ENCODE measurements at places on chromosomes 7 and 10.

- DNase-seq: no peak
Measured at GRCh38 chr10:128144547-128144946, 18.3 kb upstream of the MKI67 start.

DNA sequence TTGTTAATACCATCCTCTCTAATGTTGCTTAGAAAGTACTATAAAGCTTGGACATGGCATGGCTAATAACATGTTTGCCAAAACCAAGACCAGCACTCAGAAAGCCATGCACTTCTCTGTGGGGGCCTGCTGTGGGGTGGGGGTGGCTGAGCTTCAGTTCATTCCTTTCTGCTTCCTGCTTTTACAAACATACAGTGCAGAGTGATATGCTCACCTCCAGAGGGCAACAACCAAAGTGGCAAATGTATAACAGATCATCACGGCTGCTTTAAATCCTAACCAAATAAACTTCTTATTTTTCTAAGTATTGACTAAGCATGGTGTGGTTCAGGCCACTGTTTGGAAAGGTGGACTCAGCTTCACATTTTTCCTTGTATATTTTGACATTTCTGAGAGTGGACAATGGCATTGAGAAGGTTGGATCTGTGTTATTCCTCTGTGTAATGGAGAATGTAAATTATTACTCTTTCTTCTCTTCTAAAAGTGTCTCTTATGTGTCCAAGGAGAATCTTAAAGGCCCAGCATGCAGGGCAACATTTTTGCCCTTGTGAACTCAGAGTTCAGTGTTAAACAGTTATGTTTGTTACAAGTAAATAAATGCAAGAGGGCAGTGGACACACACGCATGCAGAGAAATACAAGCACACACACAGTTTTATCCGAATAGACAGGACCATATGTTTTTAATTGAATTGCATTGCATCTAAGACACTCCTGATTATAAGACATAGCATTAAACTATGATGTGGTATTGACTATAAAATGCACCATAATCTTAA, 186.1 kb downstream of the HERPUD2 start:
- DNase-seq: no peak

GRCh38 chr7:138882249-138882648, 84.3 kb upstream of the ATP6V0A4 start:
- no peak for DNase-seq

DNA sequence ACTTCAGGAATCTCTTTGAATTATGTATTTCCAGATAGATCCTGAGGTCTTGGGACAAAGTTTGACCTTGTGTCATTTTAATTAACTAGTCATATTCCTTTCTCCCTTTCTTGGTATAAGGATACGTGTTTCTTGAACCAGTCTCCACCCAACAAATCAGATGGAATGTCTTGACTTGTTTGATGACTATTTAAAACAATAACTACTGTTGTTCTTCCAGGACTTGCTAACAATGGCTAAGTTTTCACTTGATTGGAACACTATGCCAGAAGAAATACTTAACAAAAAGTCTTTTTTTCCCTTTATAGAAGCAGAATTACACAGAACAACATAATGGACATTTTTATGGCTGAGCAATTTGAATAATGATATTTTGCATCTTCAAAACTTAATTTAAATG, 43.0 kb upstream of the WIPF3 start:
- no peak for DNase-seq

DNA sequence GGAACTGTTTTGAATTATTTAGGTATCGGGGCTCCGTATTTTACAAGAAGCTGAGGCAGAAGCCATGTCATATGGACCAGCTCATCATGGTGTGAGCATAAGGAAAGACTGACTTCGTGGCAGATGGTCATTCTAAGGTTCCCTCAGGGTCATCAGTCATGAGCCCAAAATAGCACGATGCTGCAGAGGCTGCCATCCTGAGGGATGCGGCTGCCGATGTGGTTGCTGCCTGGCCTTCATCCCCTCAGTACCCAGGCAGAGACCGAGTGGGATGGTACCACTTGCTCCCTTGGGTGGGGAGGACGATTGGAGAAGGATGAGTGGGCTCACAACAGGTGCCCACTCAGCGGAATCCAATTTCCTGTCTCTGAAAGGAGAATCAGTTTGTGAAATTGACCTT, 490.3 kb downstream of the SDK1 start:
- DNase-seq: no peak

GRCh38 chr7:142566271-142566670, 183.0 kb upstream of the PRSS1 start:
- DNase-seq: no peak

GRCh38 chr7:24130631-24131030, 153.4 kb upstream of the NPY start:
- DNase-seq: no peak

DNA sequence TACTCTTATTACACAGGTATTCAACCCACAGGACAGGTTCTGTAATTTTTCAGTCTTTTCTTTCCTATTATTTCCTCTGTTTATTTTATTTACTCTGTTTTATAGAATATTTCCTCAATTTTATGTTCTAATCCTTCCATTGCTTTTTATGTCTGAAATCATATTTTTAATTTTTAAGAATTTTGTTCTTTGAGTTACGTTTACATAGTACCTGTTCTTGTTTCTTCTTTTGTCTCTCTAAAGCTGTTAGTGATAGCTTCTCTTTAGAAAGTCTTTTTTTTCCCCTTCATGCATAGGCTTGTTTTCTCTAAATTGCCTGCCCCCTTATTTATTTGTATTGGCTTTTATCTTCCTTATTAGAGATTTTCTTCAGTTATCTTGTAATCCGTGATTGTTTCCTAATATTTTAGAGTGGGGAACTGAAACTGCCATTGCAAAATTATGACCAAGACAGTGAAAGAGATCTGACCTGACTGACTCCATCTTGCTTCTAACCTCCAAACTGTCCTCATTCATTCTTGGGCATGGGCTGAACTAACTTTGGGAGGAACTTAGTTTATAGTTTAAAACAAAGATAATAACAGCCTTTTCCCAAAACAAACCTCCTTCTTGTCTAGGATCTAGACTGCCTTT, 187.6 kb downstream of the PFKFB3 start:
- no peak for DNase-seq

GRCh38 chr10:7302930-7303557, 107.8 kb downstream of the SFMBT2 start:
- no peak for DNase-seq

GRCh38 chr7:106613848-106614560, 47.0 kb downstream of the CCDC71L start:
- DNase-seq: peak; percentile 61

GRCh38 chr10:35795131-35795824, 153.2 kb upstream of the FZD8 start:
- DNase-seq: no peak

- DNase-seq: peak; percentile 90
Measured at GRCh38 chr7:55308186-55308929, 56.8 kb upstream of the LANCL2 start.

DNA sequence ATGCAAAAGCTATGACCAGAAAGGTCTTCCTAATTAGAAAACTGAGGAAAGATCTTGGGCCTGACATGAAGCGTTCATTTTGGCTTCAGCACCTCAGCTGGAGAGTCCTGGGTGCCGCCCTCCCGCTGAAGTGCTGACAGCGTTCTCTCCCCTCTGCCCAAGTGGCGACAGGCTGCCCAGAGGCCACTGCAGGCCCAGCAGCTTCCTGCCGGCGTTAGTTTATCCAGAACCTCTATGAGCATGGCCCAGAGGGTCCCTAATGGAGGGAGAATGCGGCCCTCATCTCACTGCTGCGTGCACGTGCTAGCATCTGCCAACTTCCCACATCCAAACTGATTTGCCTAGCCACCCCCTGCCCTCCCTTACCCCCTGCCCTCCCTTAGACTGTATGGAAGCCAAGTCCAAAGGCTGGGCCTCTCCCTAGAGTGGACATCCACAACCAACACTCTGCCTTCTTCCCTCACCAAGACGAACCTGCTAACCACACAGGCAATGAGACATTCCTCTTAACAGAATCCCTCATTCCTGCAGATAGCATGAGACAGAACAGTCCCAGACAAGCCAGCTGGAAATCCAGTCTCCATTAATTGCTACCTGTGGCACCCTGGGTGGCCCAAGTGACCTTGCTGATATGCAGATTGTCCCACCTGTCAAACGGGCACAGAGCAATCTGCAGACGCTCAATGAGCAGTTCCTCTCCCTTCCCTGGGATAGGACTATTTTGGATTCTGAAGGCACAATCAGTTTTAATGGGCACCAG, 108.4 kb downstream of the C10orf90 start:
- no peak for DNase-seq

DNA sequence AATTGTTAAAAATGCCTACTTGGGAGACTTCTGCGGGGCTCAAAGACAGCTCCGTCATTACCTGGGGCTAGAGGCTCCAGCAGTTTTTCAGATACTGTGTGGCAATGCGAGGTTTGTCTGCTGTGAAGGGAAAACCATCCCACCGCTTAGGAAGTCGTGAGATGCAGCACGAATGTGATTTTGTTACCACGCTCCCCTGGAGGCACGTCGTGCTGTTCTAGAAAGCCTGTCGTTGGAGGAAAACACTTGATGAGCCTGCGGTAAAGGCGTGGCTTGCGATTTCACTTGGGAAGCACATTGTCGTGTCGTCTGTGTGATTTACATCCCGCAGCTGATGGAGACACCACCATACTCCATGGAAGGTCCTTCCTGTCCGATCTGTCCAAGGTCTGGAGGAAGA, 39.3 kb downstream of the CAMK1D start:
- DNase-seq: no peak

DNA sequence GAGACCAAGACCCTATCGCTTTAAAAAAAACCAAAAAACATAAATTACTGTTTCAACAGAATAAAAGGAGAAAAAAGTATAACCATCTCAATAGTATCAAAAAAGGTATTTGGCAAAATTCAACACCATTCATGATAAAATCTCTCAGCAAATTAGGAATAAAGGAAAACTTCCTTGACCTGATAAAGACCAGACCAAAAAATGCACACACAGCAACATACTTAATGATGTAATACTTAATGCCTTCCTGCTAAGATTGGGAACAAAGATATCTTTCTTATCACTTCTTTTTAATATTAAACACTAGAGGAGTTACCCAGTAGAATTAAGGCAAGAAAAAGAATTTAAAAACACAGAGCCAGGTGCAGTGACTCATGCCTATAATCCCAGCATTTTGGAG, 79.3 kb downstream of the CNOT4 start:
- no peak for DNase-seq

GRCh38 chr10:29643771-29644501, 9.2 kb upstream of the SVIL start:
- no peak for DNase-seq

GRCh38 chr10:112045938-112046337, 137.6 kb downstream of the GPAM start:
- DNase-seq: no peak

DNA sequence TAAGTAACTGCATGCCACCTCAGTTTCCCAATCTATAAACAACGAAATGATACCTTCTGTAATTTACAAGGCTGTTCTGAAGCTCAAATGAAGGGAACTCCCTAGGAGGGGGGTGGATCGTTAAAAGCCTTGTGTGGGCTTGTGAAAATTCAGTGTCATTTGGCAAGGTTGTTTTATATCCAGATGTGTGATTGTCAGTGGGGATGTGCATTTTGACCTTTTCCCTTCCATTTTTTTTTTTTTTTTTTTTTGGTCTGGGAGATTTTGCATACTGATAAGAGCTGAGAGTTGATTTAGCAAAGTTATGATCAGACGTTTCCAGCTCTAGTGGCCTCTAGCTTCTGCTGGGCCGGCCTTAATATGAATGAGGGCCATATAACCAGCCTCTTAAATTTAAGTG, 22.8 kb downstream of the CREB5 start:
- no peak for DNase-seq

DNA sequence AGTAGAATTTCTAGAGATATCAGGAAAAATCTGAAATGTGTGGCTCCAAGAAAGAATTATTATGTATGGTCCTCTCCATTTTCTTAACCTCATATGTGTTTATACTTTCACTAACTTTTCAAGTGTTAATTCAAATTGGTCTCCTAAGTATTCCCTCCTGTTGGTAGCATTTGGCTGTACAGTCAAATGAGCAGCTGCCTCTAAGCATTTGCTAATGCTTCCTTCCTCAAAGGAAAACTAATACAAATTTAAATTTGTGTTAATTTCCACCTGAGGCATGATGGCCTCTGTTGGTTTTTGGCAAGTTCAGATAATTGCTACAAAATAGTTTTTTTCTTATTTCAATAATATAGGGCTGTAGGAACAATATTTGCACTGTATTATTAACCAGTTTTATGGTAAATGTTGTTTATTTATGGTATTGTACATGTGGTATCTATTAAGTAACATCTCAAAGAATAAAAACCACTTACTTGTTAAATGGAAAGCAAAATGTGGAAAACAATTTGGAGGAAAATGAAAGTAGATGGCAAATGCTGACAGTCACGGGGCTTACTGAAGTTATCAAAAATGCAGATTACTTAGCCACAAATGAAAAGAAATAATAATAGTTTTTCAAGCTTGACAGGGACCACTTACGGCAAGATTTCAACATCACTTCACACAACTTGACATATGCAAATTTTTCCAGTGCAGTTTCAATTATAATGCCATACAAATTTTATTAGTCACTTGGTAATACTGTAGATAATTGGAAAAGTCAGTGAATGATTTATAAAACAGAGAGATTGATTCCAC, 299.3 kb upstream of the MEOX2 start:
- DNase-seq: no peak

- DNase-seq: peak; percentile 87
Measured at GRCh38 chr10:29535012-29535777, 99.6 kb downstream of the SVIL start.
